ENCODE measurements at places on chromosomes 2 and 18.

DNA sequence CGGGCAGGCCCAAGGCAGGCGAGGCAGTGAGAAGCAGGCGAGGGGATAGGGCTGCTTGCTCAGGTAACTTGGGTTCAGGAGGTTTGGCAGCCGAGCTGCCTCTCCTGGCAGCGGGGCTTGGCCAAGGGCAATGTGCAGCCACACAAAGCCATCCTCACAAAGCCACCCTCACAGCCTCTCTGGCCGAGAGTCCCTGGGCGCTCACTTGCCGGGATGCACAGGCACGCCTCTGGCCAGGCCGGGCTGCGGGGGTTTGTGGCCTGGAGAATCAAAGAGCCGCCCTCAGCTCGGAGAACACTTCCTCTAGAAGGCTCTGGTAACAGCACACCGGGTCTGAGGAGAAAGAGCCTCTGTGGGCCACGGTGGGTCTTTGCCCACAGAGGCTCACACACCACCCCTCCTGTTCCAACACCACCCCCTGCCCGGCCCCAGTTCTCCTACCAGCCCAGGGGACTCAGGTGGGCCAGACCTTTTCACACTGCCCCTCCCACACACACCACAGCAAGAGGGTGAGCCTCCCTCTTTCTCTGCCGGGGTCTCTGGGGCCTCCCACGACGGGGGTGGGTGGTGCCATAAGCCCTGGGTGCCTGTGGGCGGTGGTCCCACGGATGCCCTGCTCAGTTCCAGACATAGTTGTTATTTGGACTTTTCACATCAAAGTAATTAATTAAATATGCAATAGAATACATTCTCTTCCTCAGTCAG lies 186.9 kb downstream of the ZFP36L2 start:
- no peak for DNase-seq
- no peak overlapping the region for H3K4me3 ChIP-seq
- no peaks in the 10 kb centered on the region for H3K27me3 ChIP-seq

- H3K4me1 ChIP-seq = peaks cover 8% of the 10 kb centered on the region
- no peak overlapping the region for H3K4me3 ChIP-seq
- no peak overlapping the region for H3K27ac ChIP-seq
- no peaks in the 10 kb centered on the region for H3K36me3 ChIP-seq
- no peak for DNase-seq
- H3K27me3 ChIP-seq = no peaks in the 10 kb centered on the region
Measured at GRCh38 chr2:74944987-74945787, 13.3 kb upstream of the POLE4 start.

- no peak for DNase-seq
- H3K27me3 ChIP-seq = peaks cover 15% of the 10 kb centered on the region
- no peaks in the 10 kb centered on the region for H3K36me3 ChIP-seq
- H3K4me3 ChIP-seq = no peak overlapping the region
- no peak overlapping the region for H3K27ac ChIP-seq
Measured at GRCh38 chr2:241011751-241012510, 13.5 kb downstream of the SNED1 start.

DNA sequence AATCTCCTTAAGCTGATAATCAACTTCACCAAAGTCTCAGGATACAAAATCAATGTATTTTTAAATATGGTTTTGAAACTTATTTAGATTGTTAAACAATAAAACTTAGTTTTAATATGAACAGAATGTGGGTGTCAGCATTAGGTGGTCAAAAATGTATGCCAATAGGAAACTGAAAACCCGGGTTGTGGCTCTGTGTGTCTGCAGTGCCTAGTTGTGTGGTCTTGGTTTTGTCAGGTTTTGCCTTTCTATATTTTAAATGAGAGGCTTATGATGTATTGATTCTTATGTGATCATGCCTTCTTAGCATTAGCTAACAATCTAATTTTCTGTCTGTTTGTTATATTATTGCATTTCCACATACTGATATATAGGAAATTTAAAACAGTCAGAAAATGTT lies 227.8 kb downstream of the ZNF407 start:
- no peaks in the 10 kb centered on the region for H3K27me3 ChIP-seq
- H3K4me3 ChIP-seq = no peak overlapping the region
- H3K27ac ChIP-seq = no peak overlapping the region
- H3K36me3 ChIP-seq = no peaks in the 10 kb centered on the region

Measured in effector memory CD8-positive, alpha-beta T cell (primary cell).